ENCODE measurements at places on chromosomes 1 and 21.
A peak's percentile ranks its signal among the peaks of the same experiment; 100 is the strongest.

DNA sequence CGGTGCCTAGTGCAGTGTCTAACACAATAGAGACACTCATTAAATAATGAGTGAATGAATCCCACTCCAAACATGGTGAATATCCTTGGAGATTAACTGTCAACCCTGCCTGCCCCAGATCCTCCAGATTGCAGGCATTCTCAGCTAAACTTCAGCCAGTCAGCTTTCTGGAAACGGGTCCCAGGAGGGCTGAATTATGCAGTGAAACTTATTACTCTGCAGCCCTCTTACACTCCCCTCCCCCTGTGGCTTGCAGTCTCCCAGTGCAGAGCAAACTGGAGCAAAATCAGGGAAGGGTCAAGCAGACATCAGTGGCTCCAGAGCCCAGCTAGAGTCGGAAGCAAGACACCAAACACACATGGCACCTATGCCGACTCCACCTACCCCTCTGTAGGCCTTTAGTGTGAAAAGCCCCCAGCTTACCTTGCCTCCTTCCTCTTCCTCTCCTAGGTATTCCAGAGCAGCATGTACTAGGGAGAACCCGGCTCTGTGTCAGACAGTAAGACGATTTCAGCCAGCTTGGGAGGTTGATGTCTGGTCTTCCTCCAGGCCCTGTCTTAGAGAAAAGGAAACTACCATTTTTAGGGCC, 6.5 kb upstream of the RGS16 start:
- no peak for DNase-seq

GRCh38 chr1:171310661-171311087, 3.3 kb upstream of the FMO4 start:
- DNase-seq = no peak

DNA sequence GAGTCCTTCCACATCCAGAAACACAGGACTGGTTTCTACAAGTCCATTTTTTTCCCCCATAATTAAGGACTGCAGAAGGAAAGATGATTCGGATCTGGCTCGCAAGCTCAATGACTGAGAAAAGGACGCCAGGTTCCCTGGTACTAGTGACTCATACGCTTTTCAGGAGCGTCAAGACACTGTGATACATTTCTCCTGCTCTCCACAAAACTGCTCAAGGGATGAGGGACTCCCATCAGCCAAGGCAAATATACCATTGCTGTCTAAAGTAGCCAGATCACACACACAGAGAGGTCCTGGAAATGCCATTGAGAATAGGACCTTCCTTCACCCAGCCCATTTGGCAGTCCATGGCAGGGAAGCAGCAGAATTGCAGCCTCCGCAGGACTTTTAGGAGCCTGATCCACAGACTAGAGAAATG, 253.6 kb upstream of the IRF2BP2 start:
- no peak for DNase-seq

- DNase-seq = no peak
Observed at GRCh38 chr1:74531796-74532195, 19.4 kb upstream of the LRRC53 start.

GRCh38 chr1:111952125-111952657, 37.3 kb downstream of the KCND3 start:
- DNase-seq = no peak

DNA sequence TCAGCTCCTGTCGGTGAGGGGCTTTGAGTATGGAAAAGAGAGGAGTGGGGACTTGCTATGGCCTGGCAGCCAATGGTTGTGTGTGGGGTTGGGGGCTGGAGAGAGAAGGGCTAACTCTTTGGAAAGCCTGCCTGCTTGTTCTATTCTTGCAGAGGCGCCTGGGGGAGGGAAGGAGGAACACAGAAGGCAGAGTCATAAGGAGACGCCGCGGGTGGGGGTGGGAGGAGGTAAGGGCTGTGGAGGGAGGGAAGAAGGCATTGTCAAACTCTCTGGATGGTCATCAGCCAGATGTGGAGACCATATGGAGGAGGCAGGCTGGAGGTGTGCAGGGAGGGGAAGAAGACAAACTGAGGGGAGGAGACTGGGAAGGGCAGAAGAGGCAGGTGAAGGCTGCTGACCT, 70.0 kb downstream of the PLXNA2 start:
- DNase-seq = no peak

DNA sequence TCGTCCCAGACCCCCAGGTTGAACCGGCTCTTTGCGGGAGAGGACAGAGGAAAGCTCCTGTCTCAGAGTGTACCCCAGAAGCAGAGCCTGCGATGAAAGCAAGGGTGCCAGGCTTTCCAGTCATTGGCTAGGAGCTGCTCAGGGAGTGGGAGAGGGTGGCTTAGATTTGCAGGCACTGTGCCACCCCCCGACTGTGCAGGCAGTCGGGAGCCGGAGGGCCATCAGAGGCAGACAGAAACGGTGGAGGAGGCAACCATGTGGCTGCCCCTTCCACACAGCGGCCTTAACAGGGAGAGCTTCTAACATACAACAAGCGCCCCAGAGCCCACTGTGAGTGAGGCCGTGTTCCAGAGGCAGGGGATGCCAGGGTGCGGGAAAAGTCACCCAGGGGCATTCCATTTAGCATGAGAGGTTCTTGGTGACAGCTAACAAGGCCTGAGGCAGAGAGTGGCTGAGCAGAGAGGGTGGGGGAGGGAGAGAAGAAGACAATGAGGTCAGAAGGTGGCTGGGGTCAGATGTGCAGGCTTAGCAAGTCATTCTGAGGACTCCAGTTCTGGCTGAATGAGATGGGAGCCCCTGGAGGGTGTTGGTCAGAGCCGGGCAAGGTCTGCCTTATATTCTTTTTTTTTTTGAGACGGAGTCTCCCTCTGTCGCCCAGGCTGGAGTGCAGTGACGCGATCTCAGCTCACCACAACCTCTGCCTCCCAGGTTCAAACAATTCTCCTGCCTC, 9.5 kb upstream of the C1orf167 start:
- no peak for DNase-seq

GRCh38 chr1:11738096-11738495, 2.2 kb downstream of the AGTRAP start:
- DNase-seq = no peak

DNA sequence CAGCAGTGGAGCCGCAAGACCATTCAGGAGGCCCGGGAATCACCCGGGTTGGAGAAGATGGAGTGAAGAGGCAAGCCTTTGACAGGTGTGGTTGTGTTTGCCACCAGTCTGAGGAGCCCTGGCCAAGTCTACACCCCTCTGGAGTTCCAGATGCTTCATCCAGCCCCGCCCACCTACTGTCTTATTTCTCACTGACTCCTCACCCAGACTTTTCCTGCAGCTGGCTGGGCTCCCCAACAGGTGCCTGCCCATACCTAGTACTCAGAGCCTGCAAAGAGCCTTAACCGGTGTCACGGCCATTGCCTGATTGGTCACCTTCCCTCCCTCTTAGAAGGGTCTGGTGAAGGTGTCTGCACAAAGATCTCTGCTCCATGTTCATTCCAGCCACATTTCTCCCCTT, 16.0 kb downstream of the SLC9A1 start:
- no peak for DNase-seq

DNA sequence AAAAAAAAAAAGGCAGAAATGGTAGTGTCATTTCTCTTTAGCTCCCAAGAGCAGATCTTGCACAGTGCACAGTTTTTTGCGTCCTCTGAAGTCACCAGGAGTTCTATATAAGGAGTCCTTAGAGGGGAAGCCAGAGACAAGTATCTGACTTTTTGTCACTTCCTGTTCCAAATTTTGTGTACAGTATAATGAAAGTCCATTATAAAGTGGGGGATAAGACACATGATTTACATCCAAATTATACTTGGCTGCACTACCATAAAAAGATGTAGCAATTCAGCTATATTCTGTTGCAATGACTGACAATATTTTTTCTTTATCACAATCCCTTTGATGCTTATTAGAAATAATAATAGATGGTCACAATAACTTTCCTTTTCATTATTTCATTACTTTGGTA, 1276.9 kb upstream of the ADGRL2 start:
- no peak for DNase-seq

DNA sequence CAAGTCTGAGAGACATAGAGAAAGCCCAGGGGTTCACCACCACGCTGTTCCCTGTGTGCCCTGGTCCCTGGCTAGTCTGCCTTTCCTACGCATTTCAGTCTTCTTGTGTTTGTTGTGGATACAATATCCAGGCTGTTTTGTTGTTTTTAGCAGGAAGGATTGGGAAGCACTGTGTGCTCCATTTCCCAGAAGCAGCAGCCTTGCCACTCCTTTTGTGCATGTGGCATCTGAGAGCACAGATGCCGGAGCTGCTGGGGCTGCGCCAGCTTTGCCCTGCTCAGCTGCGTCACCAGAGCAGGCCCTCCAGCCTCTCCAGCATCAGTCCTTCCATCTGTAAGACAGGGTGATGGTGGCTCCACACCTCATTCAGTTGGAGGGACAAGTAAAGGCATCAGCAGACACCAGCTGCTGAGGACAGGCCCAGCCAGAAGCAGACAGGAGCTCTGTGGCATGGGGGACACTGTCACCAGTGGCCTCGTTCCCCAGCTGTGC, 94.4 kb upstream of the COL6A1 start:
- peak; percentile 61 for DNase-seq

DNA sequence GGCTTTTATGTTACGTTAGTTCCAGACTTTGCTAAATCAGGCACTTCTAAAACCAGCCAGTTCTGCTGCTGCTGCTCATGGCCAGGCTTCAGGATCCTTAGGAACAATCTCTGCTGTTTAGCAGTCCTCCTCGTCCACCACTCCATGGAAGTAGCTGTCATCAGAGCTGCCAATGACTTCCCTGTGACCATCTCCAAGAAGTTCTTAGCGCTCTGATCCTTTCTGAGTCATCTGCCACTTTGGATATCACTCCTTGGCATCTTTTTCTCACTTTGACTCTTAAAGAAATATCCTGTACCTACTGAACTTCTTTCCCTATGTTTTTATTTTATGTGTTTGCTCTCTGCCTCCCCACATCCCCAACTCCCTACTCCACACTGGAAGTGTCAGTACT, 14.7 kb upstream of the IRF2BP2 start:
- DNase-seq = no peak

- no peak for DNase-seq
Observed at GRCh38 chr21:22314963-22315362, 1316.8 kb downstream of the NCAM2 start.

DNA sequence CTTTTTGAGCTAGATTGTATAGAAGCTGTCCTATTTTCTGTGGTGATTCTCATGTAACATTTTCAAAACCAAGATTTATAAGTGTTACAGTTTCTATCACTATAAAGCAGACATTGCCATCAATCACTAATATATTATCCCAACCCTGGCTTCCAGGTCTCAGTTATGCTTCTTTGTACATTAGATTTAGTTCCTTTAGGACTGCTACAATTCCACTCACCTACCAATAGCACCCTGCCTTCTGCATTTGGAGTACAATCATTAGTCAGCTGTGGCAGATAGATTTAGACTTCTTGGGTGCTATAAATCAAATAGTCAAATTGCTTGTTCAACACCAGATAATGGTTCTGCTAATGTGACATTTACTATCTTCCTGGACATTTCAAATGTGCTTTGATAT, 281.6 kb downstream of the BRINP3 start:
- no peak for DNase-seq

- no peak for DNase-seq
Observed at GRCh38 chr1:21517660-21518480, 8.6 kb downstream of the ALPL start.

- DNase-seq = no peak
Observed at GRCh38 chr1:3033040-3033789, 11.9 kb downstream of the ACTRT2 start.

DNA sequence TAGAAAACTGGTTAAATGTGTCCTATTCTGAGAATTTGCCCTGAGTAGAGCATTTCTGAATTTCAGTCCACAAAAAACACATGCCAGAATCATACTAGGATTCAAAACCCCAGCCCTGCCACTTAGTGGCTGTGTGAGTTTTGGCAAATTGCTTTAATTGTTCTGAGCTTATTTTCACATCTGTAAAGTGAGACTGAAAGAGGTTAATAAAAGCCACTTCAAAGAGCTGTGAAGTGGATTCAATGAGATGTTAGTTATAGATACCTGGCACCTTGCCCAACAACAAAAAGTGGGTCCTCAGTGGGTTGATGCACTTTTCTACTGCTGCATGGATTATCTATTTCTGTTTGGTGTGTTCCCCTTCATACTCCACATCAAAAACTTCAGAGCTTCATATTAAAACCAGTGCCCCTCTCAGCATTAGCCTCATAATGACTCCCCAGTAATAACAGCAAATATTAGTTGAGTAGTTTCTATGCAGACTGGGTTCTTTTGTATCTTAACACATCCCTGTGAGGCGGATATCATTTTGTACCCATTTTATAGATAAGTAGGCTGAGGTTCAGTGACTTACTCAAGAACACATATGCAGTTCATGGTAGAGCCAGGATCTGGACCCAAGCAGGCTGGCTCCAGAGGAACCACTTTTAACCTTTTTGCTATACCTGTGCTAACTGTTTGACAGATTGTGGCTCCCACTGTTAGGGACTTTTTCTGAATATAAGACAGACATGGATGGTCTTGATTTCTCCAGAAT, 14.2 kb upstream of the ADORA3 start:
- no peak for DNase-seq

DNA sequence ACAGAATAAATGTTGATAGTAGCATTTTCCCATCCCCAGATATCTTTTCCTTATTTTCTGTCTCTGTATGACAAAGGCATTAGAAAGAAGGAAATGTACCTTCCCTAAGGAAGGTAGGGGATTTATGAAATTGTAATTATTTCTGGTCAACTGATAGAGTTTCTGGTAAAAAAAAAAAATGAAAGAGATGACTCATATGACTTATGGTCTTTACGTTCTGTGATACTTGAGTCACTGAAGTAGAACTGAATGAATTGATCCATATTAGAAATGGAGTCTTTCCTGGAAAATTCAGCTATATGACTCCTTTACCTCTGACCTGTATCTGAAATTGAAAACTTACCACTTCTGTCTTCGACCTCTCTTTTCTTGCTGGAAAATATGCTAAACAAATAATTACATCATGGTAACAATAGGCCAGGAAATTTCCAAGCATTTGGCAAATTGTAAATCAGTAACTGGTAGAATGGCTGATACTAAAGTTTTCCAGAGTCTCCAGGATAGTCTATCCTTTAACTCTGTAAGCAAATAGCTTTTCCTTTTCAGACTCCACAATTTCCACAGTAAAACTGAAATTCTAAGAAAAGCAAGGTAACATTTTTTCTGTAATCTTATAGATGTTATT, 364.3 kb upstream of the PTBP2 start:
- DNase-seq = no peak

DNA sequence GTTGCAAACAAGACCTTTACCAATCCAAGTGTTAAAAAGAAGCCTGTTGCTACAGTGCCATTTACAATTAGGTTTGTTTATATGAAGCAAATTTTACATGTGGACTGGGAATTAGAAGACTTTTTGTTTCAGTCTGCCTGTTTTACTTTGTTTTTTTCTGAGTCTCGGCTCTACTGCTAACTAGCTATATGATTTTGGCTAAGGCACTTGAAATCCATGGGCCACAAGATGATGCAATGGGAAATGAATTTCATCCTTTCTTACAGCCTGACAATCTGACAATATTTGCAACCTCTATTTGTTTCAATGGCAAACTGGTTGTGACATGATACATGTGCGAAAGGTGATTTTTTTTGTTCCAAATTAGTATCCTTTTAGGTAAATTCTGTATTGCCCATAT, 3.7 kb upstream of the PEX11B start:
- DNase-seq = no peak

GRCh38 chr1:27571439-27572018, 32.4 kb downstream of the AHDC1 start:
- DNase-seq = peak; percentile 46

- DNase-seq = no peak
Observed at GRCh38 chr1:239814306-239814881, 277.3 kb upstream of the FMN2 start.

- no peak for DNase-seq
Observed at GRCh38 chr1:12272770-12273169, 42.9 kb downstream of the VPS13D start.
